ENCODE measurements at places on chromosomes 1 and 21. TPM values are rescaled to one million over a fixed set of nuclear protein-coding genes. Genes with fewer than 3 reads are reported as not detected.
A peak's percentile ranks its signal among the peaks of the same experiment; 100 is the strongest.

- peak; percentile 52 for DNase-seq
Observed at GRCh38 chr1:181038399-181038873, 4.7 kb downstream of the MR1 start.

- DNase-seq = no peak
Observed at GRCh38 chr1:78667939-78668338, 18.3 kb downstream of the IFI44 start.

GRCh38 chr1:61659061-61659460 lies 65.9 kb downstream of the TM2D1 start:
- no peak for DNase-seq

DNA sequence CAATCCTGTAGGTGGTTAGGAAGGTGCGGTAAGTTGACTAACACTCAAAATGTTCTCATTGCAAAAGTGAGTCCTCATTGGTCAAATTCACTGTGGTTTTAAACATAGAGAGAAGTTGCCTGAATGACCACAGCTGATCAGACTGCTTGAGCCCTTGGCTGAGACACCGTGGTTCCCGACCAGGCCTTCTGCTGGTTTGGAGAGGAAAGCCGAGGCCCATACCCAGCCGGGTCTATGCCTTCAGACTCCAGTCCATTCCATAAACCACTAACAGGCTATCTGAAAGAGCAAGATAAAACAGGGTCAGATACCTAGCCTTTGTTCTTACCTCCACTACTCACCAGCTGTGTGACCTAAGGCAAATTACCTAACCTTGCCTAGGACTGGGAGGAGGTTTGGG lies 133.9 kb downstream of the LMX1A start:
- no peak for DNase-seq

- no peak for DNase-seq
Observed at GRCh38 chr21:19712441-19712840, 1285.8 kb upstream of the NCAM2 start.

DNA sequence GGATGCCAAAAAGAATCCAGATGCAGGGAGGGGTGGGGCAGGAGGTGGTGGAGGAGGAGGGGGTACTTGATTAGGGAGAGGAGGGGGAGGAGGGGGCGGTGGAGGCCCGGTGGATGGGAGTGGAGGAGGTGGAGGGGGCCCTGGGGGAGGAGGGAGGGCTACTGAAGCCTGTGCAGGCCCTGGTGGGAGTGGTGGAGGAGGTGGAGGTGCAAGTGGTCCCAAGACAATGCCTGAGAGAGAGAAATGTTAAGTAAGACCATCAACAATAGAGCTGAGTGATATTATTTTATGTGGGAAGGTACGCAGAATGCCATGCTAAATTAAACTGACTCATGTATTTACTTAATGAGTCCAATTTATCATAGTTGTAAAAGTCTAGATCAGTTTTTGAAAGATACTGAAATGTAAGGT lies 86.8 kb upstream of the LBR start:
- no peak for DNase-seq

DNA sequence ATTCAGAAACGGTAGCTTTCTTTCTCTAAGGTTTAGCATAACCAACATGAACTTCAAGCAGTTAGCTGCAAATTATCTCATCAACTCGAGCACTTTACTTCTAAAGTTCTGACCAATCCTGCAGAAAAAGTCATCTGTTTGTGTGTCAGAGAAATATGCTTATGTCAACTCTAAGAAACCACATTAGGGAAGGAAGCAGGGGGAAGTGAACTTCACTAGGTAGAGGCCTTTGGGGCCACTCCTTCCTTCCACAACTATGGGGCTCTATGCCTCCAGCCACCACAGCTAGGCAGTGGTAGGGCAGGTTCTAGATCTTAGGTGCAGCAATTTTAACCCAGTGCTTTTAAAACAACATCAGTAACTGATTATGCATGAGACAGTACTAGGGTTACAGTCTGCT lies 375.9 kb downstream of the DSCAM start:
- DNase-seq = no peak

GRCh38 chr21:17270229-17270628 lies 242.6 kb upstream of the CXADR start:
- no peak for DNase-seq

- DNase-seq = no peak
Observed at GRCh38 chr1:41773144-41773591, 145.6 kb downstream of the HIVEP3 start.

DNA sequence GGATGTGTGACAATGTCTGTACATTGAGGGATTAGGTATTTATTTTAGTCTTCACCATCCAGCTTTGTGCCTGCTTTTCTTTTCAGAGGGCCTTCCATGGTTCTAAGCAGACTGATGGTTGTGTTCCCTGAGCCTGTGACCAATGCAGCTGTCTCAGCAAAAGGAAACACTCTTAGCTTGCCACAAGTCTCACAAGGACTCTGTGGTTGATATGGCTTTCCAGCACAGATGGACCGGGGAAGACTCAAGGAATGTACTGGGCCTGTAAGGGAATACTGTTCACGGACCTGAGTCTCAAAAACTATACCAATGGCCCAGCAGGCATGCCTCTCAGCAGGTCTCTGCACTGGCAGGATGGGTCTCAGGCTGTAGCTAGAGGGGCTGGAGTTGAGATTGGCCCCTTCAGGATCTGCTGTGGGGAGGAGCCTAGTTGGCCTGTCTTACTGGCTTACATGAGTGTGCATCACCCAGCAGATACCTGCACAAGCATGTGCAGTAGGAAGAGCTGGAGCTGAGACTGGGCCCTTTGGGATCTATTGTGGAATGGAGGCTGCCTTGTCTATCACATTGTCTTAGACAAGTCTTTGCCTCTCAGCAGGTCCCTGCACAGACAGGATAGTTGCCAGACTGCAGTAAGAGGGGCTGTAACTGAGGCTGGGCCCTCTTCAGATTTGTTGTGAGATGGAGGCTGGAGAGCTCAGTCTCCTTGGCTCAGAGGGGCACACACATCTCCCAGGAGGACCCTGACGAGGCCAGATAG lies 52.0 kb upstream of the PDC start:
- no peak for DNase-seq

DNA sequence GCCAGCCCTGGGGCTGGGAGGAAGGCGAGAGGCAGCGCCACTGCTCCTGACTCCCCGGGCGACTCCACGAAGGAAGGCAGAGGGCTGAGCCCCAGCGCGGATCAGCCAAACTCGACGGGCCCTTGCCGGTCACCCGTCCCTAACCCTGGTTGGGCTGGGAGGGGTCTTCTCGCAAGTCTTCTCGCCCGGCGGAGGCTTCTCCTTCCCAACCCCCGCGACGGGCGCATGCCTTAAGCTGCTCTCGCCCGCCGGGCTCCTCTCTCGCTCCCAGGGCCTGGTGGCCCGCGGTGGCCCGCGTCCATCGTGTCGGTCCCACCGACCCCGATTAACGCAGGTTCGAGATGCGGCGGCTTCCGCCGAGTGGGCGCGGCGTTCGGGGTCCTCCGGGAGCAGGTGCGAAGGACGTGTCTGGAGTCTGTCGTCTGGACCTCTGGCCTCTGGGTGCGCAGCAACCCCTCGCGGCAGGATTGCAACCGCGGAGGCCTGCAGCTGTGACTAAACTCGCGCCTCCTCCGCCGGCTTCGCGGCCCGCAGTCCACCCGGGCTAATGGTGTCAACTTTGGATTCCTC lies 29.0 kb upstream of the PPM1J start:
- DNase-seq = no peak

S100A7A gene
- not detected for total RNA-seq

NUCKS1 gene
- total RNA-seq = 94.7 TPM
